ENCODE measurements at places on chromosomes 7 and 10.

GRCh38 chr10:4136121-4136520 is 351.1 kb upstream of the KLF6 start:
- DNase-seq, result no peak

- no peak for DNase-seq
Measured at GRCh38 chr7:18350678-18351077, 144.9 kb upstream of the HDAC9 start.

GRCh38 chr7:141012696-141013344 is 1.9 kb downstream of the MRPS33 start:
- no peak for DNase-seq

DNA sequence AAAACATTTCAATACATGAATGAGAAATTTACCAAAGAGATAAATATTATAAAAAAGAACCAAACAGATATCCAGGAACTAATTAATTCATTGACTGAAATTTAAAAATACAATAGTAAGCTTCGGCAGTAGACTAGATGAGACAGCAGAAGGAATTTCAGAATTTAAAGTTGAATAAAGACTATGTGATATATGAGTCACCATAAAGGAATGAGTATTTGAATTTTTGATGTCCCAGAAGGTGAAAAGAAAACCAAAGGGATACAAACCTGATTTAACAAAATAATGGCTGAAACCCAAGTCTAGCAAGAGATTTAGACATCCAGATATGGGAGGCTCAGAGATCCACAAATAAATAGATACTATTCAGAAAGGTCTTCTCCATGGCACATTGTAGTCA is 623.9 kb upstream of the FOXK1 start:
- no peak for DNase-seq

GRCh38 chr10:48608976-48609375 is 4.1 kb upstream of the ARHGAP22 start:
- no peak for DNase-seq

DNA sequence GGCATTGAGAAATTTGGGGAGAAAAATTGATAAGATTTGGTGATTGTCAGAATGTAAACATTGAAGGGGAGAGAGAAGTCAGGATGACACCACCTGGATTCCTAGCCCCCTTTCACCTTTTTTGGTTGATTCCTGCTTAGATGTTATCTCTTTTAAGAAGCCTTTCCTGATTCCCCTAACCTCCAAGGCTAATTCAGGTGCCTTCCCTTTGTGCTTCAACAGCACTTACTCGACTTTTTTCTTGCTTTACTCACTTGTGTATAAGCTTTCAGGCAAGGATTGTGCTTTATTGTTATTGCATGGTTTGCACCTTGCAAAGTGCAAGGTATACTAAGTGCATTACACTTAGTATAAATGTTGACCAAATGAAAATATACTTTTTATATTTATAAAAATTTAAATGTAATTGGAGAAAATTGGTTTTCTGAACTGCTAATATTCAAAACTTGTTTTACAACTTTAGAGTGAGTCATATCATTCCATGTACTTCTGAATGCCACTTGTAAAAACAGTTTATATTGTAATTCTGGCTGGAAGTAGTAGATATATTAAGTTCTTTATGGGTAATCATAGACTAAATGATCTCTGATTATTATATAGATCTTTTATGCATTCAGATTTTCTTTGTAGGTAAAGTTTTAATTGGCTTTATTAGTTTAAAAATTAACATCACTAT is 13.2 kb downstream of the SHOC2 start:
- no peak for DNase-seq

GRCh38 chr10:62654966-62655336 is 149.6 kb upstream of the ADO start:
- no peak for DNase-seq
